Gastrocnemius medialis (tissue), 4 donors: ENCODE measurements at places on chromosomes 7 and 10.
A peak's percentile ranks its signal among the peaks of the same experiment; 100 is the strongest.

DNA sequence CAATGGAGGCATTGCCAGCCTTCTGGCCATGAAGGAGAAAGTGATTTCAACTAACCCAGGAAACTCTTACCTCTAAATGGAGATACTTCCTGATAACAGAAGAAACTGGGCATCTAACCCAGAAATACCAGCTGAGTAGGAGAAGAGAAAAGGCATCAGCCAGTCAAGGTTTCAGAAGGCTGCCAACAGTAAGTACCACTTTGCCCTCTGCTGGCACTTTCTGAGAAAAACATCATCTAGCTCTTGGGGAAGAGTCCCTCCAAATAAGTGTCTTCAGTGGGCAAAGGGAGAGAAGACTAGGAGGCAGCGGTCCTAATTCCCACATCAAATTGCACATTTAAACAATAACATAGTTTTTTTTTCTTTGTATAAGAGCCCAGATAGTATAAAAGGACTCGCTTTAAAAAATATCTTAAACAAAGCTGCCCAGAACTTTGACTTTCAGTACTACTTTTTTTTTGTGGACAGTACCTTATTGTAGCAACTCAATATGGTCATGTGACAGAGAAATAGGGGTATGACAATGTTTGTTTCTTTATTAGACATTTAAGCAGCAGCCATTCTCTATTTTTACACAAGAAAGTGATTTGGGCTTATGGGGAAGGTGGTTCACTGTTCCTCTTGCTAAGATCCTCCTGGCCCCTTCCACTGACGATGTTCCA lies 157.3 kb downstream of the CTTNBP2 start:
- H3K4me3 ChIP-seq: no peak overlapping the region
- no peaks in the 10 kb centered on the region for H3K27me3 ChIP-seq
- H3K4me1 ChIP-seq: no peaks in the 10 kb centered on the region
- no peaks in the 10 kb centered on the region for H3K36me3 ChIP-seq
- H3K27ac ChIP-seq: no peak overlapping the region

GRCh38 chr10:17652585-17652984 lies 8.6 kb downstream of the STAM start:
- DNase-seq: no peak
- no peaks in the 10 kb centered on the region for H3K27me3 ChIP-seq
- no peaks in the 10 kb centered on the region for H3K36me3 ChIP-seq
- no peak overlapping the region for H3K4me3 ChIP-seq
- no peak overlapping the region for H3K27ac ChIP-seq

- DNase-seq: no peak
- no peak overlapping the region for H3K4me3 ChIP-seq
- H3K27me3 ChIP-seq: no peaks in the 10 kb centered on the region
- H3K27ac ChIP-seq: no peak overlapping the region
- no peaks in the 10 kb centered on the region for H3K36me3 ChIP-seq
- peaks cover 11% of the 10 kb centered on the region for H3K4me1 ChIP-seq
These were observed 92.4 kb upstream of the KLF6 start for GRCh38 chr10:3877211-3878000.

- no peaks in the 10 kb centered on the region for H3K27me3 ChIP-seq
- H3K4me1 ChIP-seq: no peaks in the 10 kb centered on the region
- peak overlapping the region; percentile 69 for H3K27ac ChIP-seq
- H3K4me3 ChIP-seq: no peak overlapping the region
These were observed 372.8 kb upstream of the CELF2 start for GRCh38 chr10:10644676-10645385.

- DNase-seq: peak; percentile 49
- H3K4me3 ChIP-seq: peak within 1 kb of the TSS; percentile 53
- peaks cover 39% of the 10 kb centered on the region for H3K27me3 ChIP-seq
- no peaks in the 10 kb centered on the region for H3K36me3 ChIP-seq
These were observed at the start of gene COL1A2 for GRCh38 chr7:94394437-94395140. COL1A2 (plus strand) TSS chr7:94394895; CDS start chr7:94395032, 137 bp downstream.

GRCh38 chr10:44280226-44281014 lies 104.5 kb downstream of the CXCL12 start:
- peak overlapping the region; percentile 48 for H3K27ac ChIP-seq
- no peak overlapping the region for H3K4me3 ChIP-seq
- H3K36me3 ChIP-seq: no peaks in the 10 kb centered on the region
- no peak for DNase-seq

DNA sequence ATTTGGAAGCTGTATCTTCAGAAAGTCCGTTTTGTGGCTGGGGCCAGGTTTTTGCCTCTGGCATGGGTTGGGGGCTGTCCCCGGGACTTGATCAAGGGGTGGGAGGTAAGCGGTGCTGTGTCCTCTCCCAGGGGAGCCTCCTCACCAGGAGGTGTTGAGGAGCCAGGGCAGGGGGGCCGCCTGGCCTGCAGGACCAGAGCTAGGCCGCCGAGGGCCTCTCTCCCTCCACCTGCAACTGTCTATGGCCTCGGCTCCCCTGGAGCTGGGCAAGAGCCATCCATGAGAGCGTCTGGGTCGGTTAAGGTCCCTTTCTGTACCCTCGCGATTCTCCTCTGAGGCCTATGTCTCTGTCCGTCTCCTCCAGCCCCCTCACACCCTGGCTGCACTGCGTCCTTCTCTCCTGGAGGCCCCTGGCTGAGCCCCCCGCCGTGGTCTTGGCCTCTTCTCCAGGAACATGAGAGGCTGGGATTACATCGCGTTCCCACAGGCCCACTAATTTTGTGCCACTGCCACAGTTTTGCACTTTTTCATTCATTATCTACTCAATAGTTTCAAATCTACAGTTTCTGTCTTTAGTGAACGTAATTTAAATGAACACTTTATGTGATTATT lies 20.6 kb downstream of the CALML5 start:
- H3K27me3 ChIP-seq: no peaks in the 10 kb centered on the region
- H3K36me3 ChIP-seq: no peaks in the 10 kb centered on the region
- H3K27ac ChIP-seq: no peak overlapping the region

DNA sequence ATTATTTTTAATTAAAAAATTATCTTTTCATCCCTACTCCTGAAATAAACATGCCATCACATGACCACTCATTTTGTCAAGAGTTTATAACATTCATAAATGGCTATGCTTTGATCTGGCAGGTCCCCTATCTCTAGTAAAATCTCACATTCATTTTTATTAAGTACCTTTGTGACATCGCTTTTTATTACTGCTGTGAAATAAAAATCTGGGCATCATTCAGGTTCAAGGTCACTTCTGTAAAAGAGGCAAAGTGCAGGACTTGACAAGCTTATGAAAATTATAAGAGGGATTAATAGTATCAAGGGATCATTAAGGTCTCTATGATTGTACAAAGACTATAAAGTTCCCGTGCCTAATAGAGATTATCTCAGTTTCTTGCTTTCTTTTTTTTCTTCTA lies 416.8 kb upstream of the SEMA3A start:
- no peaks in the 10 kb centered on the region for H3K4me1 ChIP-seq
- no peak for DNase-seq
- no peak overlapping the region for H3K4me3 ChIP-seq
- no peak overlapping the region for H3K27ac ChIP-seq

- H3K4me3 ChIP-seq: no peak overlapping the region
- H3K27me3 ChIP-seq: no peaks in the 10 kb centered on the region
- H3K4me1 ChIP-seq: no peaks in the 10 kb centered on the region
- H3K27ac ChIP-seq: no peak overlapping the region
- no peaks in the 10 kb centered on the region for H3K36me3 ChIP-seq
These were observed 7.1 kb downstream of the NEBL start for GRCh38 chr10:20890009-20890408.

DNA sequence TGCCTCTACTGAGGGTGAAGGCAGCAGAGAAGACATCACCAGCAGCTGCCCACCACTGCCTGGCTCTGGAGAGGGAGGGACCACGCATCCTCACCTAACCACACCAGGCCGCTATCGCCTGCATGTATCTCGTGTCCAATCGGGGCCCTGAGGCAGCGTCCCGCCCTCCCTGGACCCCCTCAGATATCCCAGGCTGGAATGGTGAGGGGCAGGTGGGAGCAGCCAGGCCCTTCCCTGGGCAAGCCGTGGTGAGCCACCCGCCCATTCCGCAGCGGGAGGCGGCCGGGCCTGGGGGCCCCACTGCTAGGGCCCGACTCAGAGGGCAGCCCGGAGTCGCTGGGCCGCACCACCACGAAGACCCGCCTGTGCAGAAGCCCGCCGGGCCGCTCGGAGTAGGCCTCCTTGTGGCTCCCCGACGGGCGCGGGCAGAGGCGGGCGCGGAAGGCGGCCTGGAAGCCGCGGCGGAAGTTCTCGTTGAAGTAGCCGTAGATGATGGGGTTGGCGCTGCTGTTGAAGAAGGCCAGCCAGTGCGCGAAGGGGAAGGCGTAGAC lies 21.6 kb upstream of the PPA1 start:
- no peaks in the 10 kb centered on the region for H3K36me3 ChIP-seq
- no peaks in the 10 kb centered on the region for H3K4me1 ChIP-seq
- peaks cover 24% of the 10 kb centered on the region for H3K27me3 ChIP-seq
- DNase-seq: no peak
- no peak overlapping the region for H3K4me3 ChIP-seq
- no peak overlapping the region for H3K27ac ChIP-seq

DNA sequence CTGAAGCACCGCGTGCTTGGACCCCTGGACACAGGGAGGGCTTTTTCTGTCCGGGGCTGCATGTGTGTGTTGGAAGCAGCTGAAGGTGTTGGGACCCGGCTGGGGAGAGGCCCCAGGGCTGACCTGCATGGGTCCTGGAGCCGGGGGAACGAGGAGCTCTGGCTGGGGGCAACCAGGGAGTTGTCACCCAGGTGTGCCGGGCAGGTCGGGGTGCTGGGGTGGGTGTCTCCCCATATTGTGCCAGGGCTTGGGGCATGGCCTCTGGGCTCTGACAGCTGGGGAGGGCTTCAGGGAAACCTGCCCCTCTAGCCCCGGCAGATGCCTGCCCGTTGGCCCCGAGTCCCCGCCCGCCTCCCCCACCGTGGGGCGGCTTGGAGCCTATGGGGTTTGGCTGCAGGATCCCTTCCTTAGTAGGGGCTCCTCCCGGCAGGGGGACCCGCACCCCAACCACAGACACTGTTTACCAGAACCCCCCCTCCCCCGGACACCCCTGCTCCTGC lies 42.3 kb downstream of the UNCX start:
- H3K27ac ChIP-seq: no peak overlapping the region
- H3K36me3 ChIP-seq: no peaks in the 10 kb centered on the region
- peaks cover 30% of the 10 kb centered on the region for H3K27me3 ChIP-seq
- H3K4me3 ChIP-seq: no peak overlapping the region

DNA sequence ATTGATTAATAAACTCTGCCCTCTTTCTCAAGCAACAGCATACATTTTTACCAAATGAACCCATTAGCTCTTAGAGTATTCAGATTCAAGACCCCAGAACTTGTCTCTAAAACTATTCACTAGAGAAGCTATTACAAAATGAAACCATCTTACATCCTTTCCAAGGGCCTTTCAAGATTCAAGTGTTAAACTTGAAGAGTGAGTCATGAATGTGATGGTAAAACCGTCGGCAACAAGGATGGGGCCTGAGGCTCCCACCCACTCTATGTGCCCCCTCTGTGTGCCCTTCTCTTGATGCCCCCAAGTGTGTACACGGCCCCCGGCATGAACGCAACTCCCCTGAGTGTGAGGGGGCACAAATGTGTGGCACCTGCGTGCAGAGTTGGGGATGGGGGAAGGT lies 46.4 kb downstream of the SFMBT2 start:
- H3K27ac ChIP-seq: no peak overlapping the region
- peaks cover 17% of the 10 kb centered on the region for H3K36me3 ChIP-seq
- H3K4me3 ChIP-seq: no peak overlapping the region
- DNase-seq: no peak
- H3K27me3 ChIP-seq: no peaks in the 10 kb centered on the region

DNA sequence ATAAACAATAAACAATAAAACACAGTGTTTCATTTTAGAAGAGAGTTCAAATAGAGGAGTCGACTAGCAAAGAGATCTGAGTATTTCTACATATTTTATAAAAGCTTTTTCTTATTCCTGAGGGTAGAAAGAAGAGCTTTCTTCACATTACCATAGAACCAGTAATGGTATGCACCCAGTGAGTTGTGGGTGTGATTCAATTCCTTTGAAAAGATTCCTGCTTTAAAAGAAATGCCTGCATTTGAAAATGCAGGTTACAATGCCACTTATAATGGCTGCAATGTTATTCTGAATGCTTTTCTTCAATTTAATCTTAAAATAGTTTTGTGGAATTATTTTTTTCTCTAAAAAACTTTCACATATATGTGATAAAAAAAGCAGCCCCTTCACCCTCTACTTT lies 178.1 kb downstream of the CDC14C start:
- H3K4me1 ChIP-seq: no peaks in the 10 kb centered on the region
- H3K27ac ChIP-seq: no peak overlapping the region
- no peaks in the 10 kb centered on the region for H3K27me3 ChIP-seq

DNA sequence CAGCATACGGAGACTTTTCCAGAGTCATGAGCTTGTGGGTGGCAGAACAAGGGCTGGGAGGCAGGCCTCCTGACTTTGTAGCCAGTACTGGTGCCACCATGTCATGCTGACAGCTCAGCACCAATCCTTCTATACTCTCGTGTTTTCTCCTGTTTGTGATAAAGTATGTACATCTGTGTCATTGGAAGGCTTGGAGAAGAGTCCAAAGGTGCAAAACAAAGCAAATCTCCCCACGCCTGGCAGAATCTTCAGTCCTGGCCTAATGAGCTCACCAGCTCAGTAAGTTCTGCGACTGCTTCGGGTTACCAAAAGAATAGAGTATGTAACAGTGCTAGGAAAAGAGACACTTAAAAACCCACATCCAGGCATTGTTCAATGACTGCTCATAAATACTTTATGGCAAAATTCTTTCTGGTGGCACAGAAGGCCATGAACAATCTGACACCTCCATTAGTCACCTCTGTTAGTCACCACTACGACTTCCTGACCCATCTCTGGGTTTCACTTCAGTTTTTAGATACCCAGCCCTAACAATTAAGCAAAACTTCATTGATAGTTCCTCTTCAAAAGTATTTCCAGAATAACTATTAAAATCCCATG lies 24.5 kb downstream of the STEAP1 start:
- no peak for DNase-seq
- no peaks in the 10 kb centered on the region for H3K36me3 ChIP-seq
- H3K27me3 ChIP-seq: no peaks in the 10 kb centered on the region
- no peak overlapping the region for H3K4me3 ChIP-seq

DNA sequence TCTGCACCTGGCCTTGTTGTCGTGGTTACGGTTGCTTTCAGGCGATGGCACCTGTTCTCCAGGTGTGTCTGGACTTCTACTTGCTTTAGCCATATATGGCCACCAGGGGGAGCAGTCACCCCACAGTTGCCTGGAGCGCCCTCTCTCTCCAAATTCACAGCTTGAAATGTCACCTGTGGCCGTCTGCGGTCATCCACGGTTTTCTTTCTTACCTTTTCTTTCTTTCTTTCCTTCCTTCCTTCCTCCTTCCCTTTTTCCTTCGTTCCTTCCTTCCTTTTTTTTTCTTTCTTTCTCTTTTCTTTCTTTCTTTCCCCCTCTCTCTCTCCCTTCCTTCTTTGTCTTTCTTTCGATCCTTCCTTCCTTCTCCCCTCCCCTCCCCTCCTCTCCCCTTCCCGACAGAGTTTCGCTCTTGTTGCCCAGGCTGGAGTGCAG lies 150.5 kb upstream of the VKORC1L1 start:
- no peaks in the 10 kb centered on the region for H3K27me3 ChIP-seq
- no peaks in the 10 kb centered on the region for H3K4me1 ChIP-seq
- peak; percentile 23 for DNase-seq
- no peaks in the 10 kb centered on the region for H3K36me3 ChIP-seq
- H3K27ac ChIP-seq: no peak overlapping the region

- no peak for DNase-seq
- no peak overlapping the region for H3K4me3 ChIP-seq
- no peak overlapping the region for H3K27ac ChIP-seq
These were observed 18.3 kb upstream of the MSMB start for GRCh38 chr10:46064269-46064817.

- H3K4me1 ChIP-seq: no peaks in the 10 kb centered on the region
- DNase-seq: no peak
- no peak overlapping the region for H3K27ac ChIP-seq
- no peak overlapping the region for H3K4me3 ChIP-seq
- no peaks in the 10 kb centered on the region for H3K27me3 ChIP-seq
- no peaks in the 10 kb centered on the region for H3K36me3 ChIP-seq
These were observed 22.5 kb downstream of the TBC1D12 start for GRCh38 chr10:94424714-94425337.
